GM04504 (cell line): ENCODE measurements at places on chromosomes 3 and 15.

DNA sequence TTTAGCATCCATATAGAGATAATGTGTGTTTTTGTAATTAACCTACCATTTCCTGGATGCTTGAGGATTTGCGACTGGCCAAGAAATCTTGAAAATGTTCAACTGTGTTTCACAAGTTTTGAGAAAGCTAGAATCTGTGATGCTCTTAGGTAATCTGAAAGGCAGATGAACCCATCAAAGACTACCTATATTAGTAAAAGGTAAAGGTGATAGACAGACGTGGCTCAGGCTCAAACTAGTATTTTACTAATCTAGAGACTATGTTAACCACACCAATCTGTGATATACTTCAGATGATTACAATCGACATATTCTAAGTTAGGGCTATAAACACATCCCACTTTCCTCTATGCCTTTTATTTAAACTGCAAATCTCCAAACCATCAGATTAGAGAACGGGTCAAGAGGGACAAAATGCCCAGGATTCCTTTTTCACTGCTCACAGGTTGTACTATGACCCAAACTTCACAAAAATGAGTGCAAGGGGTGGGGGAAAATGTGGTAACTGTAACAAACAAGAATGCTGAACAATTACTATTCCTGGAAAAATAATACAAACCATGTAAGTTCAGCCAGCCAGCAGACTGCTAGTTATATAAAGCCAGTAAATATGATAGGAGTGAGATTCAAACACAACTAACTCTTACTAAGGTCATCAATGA, 295.1 kb downstream of the FOXP1 start:
- DNase-seq: no peak

GRCh38 chr3:180590396-180590795, 11.6 kb upstream of the TTC14 start:
- DNase-seq: no peak

DNA sequence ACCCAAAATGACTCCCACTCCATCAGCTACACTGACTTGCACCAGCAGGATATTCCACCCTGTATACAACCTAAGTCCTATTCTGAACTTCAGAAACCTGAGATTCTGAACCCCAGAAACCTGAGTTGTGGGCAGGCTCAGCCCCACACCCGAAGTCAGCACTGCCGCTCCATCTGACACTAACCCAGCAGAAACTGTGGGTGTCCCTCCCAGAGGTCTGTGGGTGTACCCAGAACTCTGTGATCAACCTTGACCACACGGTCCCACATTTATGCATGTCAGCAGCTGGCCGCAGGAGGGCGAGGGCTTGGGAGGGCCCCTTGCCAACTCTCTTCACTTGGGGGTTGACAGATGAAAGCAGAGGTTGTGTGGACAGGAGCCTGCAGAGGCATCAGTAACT, 9.3 kb downstream of the OXTR start:
- DNase-seq: no peak

GRCh38 chr3:14487086-14487485, 53.1 kb downstream of the GRIP2 start:
- no peak for DNase-seq

GRCh38 chr3:40179016-40179415, 130.5 kb upstream of the EIF1B start:
- DNase-seq: peak; percentile 48

DNA sequence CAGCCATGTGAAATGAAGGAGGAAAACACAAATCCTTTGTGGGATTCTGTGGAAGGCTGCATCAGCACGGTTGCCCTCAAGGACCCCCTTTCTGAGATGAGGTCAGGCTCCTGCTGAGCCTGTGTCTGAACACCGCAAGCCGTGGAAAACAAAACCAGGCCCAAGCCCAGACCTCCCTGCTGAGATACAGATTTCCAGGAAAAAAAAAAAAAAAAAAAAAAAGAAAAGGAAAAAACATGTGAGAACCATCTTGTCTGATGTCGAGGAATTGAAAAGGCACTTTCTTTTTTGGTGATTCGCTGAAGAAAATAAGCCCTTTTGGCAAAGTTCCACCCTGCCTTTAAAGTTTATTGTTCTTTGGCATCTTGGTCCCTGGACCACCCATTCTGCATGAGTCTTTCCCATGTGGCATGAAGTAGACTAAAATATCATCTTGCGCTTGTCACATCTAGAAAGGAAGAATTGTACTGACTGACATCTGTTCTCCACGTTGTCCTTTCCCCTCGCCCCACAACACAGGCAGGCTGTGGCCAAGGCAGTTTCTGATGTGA, 117.6 kb downstream of the CHST2 start:
- no peak for DNase-seq

DNA sequence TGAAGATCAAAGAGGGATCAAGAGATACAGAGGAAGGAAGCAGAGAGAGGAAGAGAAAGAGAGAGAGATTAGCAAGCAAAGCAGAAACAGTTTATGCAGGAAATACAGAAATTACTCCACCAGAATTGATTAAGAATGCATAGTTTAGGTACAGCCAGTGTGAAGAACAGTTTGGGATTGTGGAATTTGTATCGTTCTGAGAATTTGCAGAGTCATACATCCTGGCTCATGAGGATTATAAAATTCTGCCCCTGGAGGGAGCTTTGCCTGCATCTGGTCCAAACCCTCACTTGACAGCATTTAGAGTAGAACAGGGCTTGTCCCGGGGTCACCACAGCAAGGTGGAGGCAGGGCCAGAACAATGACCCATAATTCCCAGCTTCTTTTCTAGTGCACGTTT, 44.1 kb downstream of the MASP1 start:
- no peak for DNase-seq

DNA sequence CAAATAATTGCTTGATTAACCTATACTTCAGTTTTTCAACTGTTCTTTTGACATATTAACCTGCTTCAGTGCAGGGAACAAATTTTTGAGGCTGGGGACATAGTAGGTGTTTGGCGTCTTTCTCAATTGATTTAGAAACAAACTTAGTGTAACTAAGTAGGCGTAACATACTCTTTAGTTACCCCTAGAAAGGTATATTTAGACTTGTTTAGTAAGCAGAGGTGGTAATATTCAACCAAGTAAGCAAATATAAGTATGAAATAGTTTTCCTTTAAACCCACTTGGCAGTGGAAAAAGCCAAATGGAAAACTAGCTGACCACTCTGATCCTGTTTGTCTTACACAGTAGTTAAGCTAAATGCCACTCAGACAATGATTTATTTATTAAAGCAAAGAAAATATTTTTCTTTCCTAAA, 113.2 kb downstream of the MBNL1 start:
- no peak for DNase-seq

- DNase-seq: no peak
These were observed 31.3 kb upstream of the FURIN start for GRCh38 chr15:90837094-90837493.

DNA sequence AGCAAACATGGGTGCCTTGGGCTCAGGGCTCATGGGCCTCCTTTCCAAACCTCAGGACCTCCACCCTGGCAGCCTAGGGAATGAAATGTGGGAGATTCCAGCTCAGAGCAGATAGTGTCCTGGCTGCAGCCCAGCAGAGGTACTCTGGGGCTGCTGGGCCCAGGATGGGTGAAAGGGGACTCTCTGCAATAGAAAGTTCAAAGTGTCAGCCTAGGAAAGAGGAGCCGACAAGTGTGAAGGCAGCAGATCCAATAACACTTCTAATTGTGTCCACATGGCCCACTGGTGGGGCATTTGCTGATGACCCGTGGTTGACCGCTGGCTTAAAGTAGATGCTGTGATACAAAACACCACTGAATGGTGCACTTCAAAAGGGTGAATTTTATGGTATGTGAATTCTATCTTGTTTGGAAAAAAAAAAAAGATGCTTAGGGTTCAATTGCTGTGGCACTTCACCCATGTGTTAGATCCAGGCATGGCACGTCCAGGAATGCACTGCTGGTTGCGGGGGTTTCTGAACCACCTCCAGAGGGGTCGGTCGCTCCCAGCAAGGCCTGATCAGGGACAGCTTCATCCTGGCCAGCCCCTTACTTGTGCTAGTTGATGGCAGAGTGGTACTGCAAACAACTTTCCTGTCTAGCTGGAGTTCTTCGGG, 20.9 kb downstream of the AMOTL2 start:
- peak; percentile 22 for DNase-seq

GRCh38 chr15:67501836-67502461, 19.0 kb upstream of the C15orf61 start:
- no peak for DNase-seq

DNA sequence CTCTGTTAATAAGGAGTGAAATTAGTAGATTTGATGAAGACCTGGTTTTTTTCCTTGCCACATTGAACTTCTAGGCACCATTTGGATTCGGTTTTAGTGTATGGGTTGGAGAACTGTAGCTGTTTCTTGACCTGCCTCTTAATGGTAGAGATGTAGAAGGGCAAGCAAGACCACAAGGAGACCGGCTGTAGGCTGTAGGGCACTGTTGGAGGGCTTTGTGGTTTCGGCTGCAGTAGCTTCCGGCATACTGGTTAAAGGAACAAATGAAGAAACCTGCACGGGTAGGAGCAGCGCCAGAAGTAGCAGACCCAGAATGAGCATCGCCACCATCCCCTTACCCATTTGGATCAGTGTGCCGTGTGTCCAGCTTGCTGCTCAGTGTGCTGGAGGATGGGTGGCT, 7.9 kb downstream of the PCLAF start:
- DNase-seq: no peak

GRCh38 chr3:123883701-123884202, 380 bp downstream of the MYLK start:
- no peak for DNase-seq

- no peak for DNase-seq
These were observed 81.7 kb upstream of the POU1F1 start for GRCh38 chr3:87358066-87358465.

DNA sequence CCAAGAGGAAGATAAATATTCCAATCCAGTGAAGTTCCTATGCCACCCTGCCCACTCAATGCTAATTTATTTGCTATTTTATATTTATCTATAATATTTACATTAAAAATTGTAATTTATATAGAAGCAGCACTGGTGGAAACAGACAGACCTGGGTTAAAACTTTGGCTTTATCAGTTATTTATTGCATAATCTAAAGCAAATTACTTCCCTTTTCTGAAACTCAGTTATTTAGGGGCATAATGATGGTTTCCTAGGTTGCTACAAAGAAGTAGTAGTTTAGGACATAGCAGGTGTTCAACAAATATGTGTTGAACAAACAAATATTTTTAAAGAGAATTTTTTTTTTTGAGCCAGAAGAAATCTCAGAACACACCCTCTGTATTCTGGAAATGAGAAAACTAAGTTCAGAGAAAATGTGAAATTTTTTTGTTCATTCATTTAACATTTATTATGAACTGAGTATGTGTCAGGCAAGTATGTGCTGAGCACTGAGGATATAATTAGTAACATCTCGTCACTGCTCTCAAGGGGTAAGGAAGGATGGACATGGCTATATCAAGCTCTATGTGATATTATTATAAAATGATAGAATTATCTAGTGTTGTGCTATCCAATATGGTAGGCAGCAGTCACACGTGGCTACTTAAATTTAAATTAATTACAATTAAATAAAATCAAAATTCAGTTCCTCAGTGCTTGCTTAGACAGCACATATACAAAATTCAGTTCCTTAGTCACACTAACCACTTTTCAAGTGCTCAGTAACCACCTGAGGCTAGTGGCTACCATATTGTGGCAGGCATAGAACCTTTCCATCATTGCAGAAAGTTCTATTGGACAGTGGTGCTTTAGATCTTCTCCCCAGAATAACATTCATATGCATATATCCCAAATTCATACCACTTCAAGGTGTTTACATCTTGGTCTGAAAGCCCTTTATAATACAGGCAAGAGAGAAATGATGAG, 7.0 kb upstream of the UBE2Q2 start:
- DNase-seq: no peak

DNA sequence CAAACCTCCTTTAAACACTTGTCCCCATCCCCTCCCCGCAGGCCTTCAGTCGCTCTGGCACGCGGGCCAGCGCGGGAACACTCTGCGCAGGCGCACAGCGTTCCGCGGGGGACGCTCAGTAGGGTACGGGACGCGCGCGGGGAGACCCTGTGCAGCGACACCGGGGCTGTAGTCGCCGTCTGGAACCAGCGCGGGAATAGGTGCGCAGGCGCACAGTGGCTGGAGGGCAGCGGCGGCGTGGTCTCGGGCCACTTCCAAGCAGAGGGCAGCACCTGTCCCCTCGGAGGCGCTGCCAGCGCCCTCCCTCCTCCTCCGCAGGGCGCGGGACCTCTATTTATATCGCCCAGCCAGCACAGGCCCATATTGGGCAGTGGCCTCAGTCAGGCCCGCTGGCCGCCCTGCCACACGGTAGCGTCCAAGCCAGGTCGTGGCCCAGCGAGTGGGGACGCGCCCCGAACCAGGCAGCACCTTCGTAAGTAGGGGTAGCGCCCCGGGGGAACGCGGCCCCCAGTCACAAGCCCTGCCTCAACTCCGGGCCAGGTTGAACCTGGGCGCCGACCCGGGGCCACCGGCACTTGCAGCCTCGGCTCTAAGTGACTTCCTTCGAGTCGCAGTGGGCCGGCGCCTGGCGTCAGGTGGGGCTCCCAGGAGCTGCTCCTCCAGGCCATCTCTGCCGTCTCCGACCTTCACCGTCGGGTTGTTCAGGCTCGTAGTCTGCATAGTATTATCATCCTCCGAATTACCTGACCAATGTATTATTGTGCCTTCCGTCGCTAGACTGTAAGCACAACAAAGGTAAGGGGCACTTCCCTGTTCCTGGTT, at the start of gene KBTBD12:
Gene KBTBD12, plus strand, starts transcription at position 118 of the 822 bp plus-strand sequence. CDS start 7,830 bp downstream, outside the sequence.
- no peak for DNase-seq

DNA sequence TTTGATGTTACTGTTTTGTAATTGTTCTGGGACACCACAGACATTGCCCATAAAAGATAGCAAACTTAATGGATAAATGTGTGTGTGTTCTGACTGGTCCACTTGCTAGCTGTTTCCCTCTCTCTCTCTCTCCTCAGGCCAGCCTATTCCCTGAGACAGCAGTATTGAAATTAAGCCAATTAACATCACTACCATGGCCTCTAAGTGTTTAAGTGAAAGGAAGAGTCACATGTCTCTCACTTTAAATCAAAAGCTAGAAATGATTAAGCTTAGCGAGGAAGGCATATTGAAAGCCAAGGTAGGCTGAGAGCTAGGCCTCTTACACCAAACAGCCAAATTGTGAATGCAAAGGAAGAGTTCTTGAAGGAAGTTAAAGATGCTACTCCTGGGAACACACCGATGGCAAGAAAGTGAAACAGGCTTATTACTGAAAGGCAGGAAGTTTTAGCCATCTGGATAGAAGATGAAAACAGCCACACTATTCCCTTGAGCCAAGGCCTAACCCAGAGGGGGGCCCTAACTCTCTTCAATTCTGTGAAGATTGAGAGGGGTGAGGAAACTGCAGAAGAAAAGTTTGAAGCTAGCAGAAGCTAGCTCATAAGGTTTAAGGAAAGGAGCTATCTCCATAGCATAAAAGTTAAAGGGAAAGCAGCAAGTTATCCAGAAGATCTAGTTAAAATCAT, 295.1 kb downstream of the CHST2 start:
- DNase-seq: no peak

DNA sequence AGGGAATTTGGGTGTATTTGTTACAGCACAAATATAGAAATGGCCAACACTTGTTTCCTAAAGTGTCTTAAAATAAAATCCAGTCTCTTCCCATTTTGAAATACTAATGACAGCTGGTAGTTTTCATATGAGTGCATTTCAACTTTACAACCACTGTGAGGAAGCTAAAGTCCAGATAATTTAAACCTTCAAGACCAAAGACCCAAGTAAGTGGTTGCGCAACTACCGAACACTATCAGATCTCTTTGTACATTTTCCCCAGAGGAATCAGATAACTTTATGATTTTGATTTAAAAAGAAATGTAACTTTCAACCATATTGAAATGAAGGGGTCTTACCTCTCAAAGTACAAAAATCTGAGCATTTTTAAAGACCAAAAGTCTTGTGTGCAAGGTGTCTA, 14.3 kb downstream of the BCL2L10 start:
- no peak for DNase-seq
